Esophagus squamous epithelium (tissue), 5 donors: ENCODE measurements at places on chromosomes 6 and 20. TPM values are rescaled to one million over a fixed set of nuclear protein-coding genes. Genes with fewer than 3 reads are reported as not detected.

- DNase-seq, result no peak
Observed at GRCh38 chr20:39097889-39098288, 135.7 kb downstream of the DHX35 start.

GRCh38 chr6:13573669-13574110 lies 711 bp upstream of the SIRT5 start:
- DNase-seq, result no peak

DNA sequence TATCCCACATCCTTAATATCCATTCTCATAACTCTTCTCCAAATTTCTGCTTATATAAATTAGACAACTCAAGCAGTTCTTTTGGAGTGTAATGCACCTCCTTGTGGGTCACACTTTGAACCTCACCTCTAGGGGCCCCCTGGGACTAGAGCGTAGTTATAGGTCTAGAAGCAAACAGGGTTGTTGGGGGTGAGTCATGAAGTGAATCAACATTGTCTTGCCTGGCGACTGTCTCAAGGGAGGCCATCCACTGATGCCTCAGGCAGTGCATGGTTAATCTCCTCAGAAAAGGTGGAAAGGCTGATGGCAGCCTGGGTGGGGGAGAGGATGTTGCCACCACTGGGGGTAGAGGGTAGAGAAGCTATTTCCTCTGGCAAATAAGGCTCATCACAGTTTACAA lies 129.1 kb downstream of the TNFRSF21 start:
- no peak for DNase-seq

- DNase-seq, result no peak
Observed at GRCh38 chr20:2814587-2815051, at the start of gene C20orf141. Gene C20orf141, plus strand, starts transcription at chr20:2814987. Its CDS starts 198 bp downstream, at chr20:2815185.

DNA sequence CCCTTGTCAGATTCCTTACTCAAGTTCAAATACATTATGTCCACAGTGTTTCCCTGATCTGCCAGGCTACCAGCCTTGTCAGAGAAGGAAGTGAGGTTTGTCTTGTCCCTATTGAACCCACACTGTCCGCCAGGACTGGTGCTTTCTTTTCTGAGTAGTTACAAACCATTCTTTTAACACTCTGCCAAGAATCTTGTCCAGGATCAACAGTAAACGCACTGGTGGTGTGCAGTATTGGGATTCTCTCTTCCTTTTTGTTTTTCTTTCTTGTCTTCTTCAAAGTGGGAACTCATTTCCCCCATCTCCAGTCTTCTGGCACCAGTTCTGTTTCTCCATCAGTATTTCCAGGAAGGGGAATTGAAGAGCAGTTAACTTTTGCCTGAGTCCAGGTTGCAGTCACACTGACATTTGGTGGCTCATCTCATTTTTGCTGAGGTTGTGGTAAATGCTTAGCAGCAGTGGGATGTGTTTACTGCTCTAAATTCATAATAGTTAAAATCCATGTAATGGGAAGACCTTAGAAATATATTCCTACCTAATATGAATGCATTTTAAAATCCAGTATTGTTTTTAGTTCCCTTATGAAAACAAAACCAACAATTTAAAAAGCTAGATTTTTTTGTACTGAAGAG lies 295.3 kb downstream of the PRL start:
- DNase-seq, result no peak

BMP6 gene
- 0.72 TPM for total RNA-seq
